Activated CD8-positive, alpha-beta memory T cell treated with anti-CD3 and anti-CD28 coated beads for 1 hour (primary cell): ENCODE measurements at places on chromosomes 1 and 21.

DNA sequence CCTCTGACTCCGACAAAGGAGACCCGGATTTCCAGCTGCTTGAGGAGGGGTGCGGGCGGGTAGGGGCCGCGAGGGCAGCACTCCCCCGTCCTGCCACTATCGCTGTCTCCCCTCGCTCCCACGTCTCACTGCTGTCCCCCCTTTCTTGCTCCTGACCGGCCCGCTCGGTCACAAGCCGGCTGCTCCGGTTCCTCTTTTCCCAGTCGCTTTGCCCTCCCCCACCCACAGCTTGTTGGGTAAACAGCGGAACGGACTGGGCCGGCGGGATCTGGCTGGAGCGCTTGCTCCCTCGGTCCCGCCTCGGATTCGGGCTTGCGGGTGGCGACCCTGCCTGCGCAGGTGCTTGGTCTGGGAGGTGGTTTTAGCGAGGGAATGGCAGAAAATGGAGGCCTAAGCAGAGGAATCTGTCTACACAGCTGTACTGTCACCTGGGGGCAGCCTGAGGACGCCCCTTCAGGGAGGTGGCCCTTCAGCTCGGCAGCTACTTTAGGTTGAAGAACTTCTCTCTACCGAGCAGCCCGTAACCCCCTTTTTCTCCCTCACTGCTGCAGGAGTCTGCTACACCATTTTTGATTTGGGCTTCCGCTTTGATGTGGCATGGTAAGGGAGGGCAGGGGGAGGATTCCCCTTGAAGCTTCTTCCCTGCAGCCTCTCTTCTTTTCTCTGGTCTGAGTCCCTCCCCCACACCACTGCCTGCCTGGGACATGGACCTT, 645 bp downstream of the ATP6V0B start:
- no peak for DNase-seq

- no peak for DNase-seq
Measured at GRCh38 chr1:60571811-60572210, 498.2 kb upstream of the C1orf87 start.

DNA sequence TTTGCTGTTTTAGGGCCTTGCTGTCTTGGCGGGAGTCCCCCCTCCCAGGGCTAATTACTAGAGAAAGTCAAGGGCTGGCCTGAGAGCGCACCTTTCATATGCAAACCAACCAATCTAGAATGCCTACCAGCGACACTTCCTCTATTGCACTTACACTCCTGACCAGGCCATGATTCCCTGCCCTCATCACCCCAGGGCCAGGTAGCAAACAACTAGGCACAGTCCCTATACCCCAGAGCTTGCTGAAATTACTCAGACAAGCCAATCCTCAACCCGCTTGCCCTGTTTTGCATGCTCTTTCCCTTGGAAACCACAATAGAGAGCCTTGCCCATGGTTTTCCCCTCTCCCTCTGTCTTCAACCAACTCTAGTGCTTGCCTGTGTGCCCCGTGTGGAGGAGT, 70.3 kb downstream of the URB2 start:
- DNase-seq, result no peak

GRCh38 chr1:54585181-54586066, 37.4 kb downstream of the ACOT11 start:
- no peak for DNase-seq

DNA sequence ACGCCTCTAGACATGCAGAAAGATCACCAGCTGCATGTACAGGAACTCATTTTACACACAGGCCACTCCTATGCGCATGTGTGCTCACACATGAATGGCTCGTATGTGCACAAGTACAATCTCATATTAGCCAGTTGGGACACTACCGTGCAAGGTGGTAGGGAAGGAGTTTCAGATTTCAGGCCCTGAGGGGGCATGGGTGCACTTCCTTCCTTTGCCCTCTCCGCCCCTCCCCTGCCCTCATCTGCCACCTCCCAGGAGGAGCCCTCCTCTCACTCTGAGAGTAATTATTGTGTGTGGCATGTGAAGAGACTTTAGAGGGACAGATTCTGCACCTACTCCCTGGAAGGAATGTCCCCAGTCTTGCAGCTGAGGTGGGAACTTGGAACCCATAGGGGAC, 14.8 kb downstream of the EDN2 start:
- no peak for DNase-seq

DNA sequence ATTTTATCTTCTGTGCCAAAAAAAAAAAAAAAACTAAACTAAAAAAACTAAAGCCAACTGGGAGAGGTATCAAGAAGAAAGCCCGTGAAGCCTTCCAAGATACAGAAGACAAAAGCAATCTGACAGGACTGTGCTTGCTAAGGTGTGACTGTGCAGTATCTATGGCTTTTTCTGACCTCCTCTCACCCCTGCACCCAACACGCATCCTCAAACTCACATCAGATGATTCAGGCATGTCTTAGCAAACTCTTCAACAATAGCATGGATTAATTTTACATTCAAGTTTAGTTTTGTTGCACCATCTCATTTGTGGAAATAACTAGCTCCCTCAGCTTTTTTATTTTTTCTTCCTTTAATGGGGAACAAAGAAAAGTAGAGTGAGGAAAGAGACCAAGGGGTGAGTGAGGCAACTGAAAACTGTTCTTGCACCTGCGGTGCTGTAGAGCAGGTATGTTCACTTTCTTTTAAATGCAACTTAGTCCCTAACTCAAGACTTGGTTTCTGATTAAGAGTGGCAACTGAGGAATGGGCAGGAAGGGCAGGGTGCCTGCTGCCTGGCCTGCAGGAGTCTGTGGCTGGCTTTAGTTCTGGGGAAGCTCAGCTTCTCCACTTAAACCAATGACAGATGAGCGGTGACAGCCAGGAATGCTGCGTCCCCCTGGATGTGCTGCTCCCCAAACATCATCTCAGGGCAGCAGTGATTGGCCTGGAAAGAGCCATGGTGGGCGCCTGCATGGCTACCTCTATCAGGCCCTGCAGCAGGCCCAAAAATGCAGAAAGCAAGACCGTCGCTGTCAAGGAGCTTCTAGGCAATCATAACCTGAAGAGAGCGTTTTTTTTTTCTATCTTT, 71.3 kb upstream of the LRRC8B start:
- no peak for DNase-seq

GRCh38 chr21:41521489-41522027, 13.6 kb upstream of the TMPRSS2 start:
- no peak for DNase-seq

DNA sequence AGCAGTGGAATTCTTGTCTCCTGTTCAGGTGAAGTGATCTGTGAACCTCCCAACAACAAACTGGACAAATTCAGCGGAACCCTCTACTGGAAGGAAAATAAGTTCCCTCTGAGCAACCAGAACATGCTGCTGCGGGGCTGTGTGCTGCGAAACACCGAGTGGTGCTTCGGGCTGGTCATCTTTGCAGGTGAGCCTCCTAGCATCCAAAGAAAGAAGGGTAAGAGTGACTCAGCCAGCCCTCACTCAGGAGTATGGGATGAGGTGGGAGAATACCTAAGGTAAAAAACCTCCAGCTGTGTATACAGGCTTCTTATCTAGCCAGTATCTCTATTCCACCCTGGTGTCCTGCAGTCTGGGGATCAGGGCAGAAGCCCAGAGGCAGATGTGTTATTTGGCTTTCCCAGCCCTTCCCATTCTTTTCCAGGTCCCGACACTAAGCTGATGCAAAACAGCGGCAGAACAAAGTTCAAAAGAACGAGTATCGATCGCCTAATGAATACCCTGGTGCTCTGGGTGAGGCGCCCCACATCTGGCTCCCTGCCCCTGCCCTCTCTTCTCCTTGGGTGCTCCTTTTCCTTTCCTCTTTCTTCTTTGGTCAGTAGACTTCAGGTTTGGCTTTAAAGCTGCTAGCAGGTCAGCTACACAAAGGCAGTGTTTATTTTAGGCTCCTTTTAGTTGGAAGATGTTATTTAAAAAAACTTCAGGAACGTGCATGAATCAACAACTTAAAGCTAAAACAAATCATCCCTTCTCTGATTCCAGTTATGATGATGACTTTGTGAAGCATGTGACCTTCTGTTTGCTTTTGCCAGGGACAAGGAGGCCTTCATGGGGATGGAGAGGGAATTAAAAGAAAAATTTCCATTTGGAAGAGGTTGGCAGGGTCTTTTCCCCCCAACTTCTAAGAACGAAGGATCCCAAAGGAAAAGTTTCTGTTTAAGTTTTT, 9.0 kb downstream of the ATP8B2 start:
- DNase-seq, result no peak

GRCh38 chr1:163085904-163086268, 16.7 kb downstream of the RGS4 start:
- no peak for DNase-seq

DNA sequence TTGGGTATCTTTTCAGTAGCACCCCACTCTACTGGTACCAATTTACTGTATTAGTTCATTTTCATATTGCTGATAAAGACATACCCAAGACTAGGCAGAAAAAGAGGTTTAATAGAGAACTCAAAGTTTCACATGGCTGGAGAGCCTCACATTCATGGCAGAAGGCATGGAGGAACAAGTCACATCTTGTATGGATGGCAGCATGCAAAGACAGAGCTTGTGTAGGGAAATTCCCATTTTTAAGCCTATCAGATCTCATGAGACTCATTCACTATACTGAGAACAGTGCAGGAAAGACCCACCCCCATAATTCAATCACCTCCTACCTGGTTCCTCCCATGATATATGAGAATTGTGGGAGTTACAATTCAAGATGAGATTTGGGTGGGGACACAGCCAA, 878.6 kb upstream of the ADGRL4 start:
- DNase-seq, result no peak

DNA sequence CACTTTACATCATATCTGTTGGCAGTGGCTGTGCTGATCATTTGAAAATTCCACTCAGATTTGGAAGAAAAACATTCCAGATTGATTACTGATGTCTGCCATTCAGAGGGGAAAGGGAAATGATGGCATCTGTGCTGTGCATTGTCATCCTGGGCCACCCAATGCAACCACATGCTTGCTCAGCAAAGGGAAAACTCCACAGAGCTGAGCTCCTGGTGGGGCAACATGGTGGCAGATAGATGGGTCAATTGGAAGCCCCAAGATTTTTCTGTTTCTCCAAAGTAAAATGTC, 11.8 kb downstream of the OXCT2 start:
- no peak for DNase-seq

DNA sequence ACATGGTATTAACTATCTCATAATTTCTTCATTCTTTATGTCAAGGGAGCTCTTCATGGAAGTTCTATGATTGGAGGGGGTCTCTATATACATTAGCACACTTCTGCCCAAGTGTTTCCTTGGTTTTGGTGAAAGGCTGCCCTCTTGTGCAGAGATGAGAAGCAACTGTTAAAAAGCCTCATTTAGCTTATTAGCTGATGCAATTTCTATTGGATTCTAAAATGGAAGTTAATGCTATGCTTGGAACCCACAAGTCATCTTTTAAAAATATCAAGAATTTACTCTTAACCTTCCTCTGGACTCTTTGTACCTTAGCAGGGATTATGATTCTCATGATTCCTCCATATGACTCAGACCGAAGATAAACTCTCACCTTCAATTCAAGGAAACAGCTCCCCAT, 328.9 kb downstream of the PTBP2 start:
- no peak for DNase-seq

DNA sequence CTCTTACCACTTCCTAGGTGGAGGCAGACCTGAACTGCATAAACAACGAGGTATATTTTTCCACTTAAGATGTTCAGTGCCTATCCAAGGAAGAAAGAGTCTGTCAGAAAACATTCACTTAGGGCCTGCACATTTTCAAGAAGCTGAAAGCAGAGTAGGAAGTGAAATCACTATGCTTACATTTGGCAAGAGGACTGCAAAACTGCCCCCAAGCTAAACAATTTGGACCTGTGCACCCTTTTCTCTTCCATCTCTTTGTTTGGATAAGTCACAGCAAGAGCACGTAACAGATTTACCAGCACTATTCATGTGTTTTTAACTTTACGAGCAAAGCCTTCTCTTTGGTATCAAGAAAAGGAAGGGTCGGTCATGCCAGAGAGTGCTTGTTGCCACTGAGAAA, 13.2 kb upstream of the BEND5 start:
- no peak for DNase-seq

GRCh38 chr1:110874324-110875215, 1.6 kb downstream of the CD53 start:
- no peak for DNase-seq

- DNase-seq, result peak; percentile 19
Measured at GRCh38 chr1:180981596-180982387, 40.9 kb downstream of the STX6 start.

- DNase-seq, result peak; percentile 75
Measured at GRCh38 chr1:26853156-26853555, 9.8 kb upstream of the SFN start.

DNA sequence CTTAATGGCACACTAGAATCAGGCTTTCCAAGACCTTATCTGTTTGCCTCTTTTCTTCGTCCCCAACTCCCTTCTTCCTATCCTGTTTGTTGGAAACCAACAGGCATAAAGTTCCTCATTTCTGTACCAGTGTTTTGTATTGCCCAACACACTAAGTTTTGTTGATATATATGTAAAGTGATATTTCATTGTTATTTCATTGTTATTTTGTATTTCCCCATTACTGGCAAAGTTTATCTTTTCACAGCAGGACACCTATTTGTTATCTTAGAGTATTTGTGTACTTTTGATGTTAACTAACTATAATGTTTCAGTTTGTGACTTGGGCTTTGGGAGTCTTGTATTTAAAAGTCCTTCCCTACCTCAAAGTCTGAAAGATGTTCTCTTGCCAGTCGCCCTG, 27.1 kb downstream of the FAM20B start:
- no peak for DNase-seq

GRCh38 chr1:163928069-163928468, 606.3 kb downstream of the NUF2 start:
- no peak for DNase-seq

DNA sequence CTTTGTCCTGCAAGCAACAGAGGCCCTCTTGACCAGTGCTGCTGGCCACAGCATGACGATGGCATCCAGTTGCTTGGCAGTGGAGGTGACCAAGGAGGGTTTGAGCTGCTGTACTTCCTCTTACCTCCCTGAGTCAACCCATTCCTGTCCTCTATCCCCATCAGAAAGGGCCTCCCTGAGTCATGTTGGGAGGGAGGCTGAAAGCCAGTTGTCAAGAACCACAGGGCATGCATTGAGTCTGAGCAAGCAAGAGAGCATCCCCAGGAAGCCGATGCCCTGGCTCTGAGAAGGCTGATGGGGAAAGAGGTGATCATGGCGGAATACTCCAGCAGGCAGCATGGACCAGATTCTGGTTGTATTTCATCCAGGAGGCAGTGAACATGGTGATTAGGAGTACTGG, 69.6 kb downstream of the LACTBL1 start:
- DNase-seq, result no peak

- DNase-seq, result no peak
Measured at GRCh38 chr1:41715441-41716095, 203.2 kb downstream of the HIVEP3 start.

DNA sequence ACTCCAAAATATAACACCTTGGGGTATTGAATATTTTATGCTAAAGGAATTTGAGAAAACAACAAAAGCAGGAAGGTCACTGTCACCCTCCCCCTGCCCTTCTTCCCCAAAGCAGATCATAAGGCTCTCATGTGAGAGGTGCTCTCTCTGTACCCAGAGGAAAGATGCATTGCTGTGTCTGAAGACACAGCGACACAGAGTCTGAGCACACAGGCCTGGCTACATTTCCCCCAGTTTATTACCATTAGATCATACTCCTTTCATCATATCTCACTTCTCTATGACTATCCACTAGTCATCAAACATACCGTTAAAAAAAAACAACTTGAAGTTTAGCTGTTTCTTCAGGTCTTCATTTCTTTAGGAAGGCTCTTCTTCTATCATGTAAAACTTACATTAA, 127.1 kb downstream of the PPIAL4G start:
- no peak for DNase-seq

GRCh38 chr1:183163316-183163715, 22.7 kb upstream of the LAMC2 start:
- no peak for DNase-seq
